ENCODE measurements at places on chromosomes 4 and X.

- no peak for DNase-seq
These were observed 34.9 kb downstream of the SMARCA1 start for GRCh38 chrX:129488359-129488758.

- DNase-seq: no peak
These were observed 240.8 kb upstream of the DDX53 start for GRCh38 chrX:22758807-22759481.

- DNase-seq: no peak
These were observed 245.3 kb downstream of the HS3ST1 start for GRCh38 chr4:11183356-11183740.

GRCh38 chrX:12032082-12032481, 106.2 kb upstream of the FRMPD4 start:
- no peak for DNase-seq

DNA sequence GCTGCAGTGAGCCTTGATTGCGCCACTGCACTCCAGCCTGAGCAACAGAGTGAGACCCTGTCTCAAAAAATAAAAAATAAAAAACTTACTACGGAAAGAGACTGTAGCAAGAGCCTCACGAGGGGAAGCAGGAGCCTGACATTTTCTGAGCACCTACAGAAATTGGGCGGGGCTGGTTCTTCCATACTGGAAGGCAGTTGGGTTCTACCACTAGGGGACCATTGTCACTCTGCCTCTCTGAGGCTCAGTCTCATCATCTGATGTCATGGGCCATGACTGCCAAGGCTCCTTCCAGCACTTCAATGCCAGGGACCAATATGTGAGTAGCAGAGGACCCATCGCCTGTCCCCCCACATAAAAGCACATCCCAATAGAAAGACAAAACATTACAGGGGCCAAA, 8.2 kb downstream of the SH3KBP1 start:
- no peak for DNase-seq

GRCh38 chr4:163085085-163085484, 81.6 kb downstream of the NAF1 start:
- no peak for DNase-seq

GRCh38 chr4:93646233-93646930, 182.2 kb upstream of the ATOH1 start:
- no peak for DNase-seq

DNA sequence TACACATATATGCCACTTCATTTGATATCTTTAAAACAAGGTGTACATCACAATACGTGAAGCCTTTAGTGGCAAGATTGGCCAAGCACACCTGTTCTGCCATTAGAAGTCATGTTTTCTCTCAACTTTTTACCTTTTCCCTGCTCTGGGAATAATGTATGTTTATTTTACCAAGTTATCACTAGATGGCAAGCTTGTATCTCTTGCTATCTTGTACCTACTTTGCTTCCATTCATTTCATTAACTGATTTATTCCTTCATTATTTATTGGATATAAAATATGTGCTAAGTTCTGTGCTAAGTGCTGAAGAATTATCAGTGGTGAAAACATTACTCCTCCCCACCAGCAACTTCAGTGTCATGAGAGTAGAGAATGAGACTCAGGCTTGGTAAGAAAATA, 245.5 kb downstream of the ANK2 start:
- DNase-seq: no peak

- no peak for DNase-seq
These were observed 583.8 kb upstream of the GALNT7 start for GRCh38 chr4:172584816-172585215.

GRCh38 chrX:40581336-40581920, 658 bp downstream of the ATP6AP2 start:
- peak; percentile 43 for DNase-seq

GRCh38 chrX:68920561-68920960, 91.7 kb downstream of the EFNB1 start:
- no peak for DNase-seq

GRCh38 chr4:180828455-180829018, 1414.7 kb upstream of the TENM3 start:
- no peak for DNase-seq

Data from CD4-positive, alpha-beta T cell treated with Interleukin-21 for 1 hour (primary cell).